ENCODE measurements at places on chromosomes 4 and X.

GRCh38 chrX:112802541-112802940, 38.1 kb downstream of the AMOT start:
- no peak for DNase-seq

GRCh38 chrX:69060631-69061408, 104.4 kb downstream of the PJA1 start:
- peak; percentile 53 for DNase-seq

- no peak for DNase-seq
Measured at GRCh38 chr4:65227628-65228027, 442.7 kb downstream of the EPHA5 start.

GRCh38 chr4:17561195-17561909, 15.6 kb upstream of the LAP3 start:
- DNase-seq: no peak

DNA sequence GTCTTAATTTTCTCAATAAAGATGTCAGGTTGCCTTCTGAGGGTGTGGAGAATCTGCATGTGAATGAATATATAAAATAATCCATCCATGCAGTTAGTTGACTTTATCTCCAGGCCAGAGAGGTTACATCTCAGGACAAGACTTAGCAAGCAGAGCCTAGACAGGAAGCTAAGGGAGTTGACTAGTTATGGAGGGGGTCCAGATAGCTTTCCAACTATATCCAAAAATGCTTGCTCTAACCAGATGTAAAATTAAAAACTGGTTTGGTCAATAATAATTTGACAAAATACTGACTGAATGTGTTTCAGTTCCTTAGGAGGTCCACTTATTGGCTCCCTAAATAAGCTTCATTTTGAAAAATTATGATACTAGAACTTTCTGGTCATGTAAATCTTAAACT, 101.4 kb downstream of the PAPSS1 start:
- DNase-seq: no peak

DNA sequence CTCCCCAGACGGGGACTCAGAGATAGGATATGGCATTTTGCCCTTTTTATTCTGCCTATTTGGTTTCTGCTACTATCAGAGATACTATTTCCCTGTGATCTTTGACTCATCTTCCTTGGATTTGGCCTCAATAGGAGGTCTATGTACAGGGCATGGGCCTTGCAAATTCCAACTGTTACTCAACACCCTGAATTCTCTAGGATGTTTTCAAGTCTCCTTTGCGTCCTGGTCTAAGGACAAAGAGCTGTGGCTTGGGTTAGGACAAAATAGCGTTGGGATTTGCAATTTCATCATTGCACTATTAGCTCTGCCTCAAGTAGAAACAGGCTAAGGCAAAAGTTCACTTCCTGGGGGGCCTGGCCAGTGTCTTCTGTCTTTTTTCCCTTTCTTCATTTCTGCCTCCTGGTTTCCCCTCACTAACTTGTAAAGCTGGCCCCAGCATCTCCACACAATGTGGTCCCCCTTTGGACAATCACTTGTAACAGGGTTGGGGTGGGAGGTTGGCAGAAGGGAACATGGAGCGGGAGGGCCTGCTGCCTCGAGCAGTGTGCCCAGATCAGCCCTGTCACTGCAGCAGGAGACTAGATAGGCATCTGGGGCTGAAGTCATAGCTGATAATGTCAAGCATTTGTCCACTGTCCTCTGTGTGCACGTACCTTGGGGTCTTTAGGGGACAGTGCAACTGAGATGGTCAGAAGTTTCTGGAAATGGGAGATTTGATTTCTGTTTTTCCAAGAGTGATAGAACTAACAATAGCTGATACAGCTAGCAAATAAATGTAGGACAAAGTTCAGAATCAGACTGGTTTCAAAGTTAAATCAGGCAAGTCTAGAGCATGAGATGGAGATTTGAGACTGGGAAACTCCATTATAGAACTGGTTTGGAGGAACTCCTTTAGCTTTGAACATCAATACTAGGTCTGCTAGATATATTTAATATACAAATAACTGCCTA, 25.8 kb upstream of the STBD1 start:
- no peak for DNase-seq

DNA sequence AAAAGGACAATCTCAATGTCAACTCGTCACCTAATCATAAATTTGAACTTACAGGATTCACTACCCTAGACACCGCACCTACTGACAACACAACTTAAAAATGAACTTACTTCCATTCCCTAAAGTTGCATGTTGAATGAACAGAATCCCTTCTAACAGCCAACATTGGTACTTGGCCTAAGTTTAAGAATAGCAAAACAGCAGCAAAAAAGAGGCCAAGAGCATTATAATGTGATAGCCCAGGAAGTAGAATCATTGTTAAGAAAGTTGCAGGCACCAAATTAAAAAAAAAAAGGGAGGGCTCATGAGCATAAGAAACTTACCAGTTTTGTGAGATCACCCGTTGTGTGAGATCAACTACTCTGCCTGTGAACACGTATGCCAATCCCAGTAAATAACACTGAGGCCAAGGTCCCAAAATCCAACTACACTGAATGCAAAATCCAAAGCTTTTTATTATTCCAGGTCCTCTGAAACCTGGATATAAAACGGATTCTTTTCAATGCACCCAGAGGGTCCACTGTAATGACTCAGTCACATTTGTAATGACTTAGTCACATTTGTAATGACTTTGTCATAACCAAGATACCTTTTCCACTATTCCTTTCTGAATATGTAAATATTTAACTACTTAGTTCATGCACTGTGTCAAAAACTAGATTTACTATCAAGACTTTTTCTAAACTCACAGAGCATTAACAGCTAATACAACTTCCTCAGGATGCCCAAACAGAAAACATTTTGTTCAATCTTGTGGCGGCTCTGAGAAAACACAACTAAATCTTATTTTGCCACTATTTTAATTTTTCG, 6.8 kb downstream of the HNRNPDL start:
- peak; percentile 42 for DNase-seq

DNA sequence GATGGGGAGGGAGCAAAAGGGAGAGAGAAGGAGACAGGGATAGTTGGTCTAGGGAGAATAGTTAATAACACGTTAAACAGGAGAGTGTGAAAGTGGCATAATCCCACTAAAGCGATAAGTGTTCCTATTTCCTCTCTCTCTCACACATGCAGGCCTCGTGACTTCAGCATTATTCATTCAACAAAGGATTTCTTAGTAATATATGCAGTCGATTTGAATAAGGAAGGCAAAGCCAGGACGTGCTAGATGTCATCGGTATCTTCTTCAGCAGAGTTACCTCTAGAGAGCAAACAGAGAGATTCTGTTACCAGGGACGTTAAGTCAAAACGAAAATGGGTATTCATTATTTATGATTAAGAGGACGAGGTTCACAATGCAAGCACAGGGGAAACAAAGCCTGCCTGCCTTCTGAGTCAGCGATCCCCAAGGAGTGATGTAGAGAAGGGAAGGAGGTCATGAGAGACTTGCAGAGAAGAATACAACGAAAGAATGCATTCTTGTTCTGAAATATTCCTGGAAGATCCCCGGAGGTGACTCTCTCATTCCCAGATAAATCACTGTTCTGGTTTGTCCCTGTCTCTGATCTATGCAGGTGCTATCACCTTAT, 1048.4 kb downstream of the NLGN4X start:
- peak; percentile 45 for DNase-seq

DNA sequence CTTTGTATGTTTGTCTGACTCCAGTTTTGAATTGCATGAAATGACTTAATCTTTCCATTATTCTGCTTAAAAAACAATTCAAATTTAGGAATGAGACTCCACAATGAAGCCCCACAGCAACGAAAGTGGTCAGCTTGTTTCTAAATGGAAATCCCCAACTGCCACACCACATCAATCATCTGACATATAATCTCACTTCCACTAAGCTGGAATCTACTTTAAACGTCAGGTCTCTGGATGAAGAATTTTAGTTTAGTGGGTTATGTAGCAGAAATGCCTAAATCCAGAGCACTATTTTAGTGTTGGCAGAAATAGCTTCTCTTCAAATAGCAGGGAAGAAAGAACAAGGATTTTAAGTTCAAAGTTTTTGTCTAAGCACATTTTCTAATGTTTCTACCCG, 1.7 kb upstream of the BMP2K start:
- DNase-seq: no peak

- peak; percentile 4 for DNase-seq
Measured at GRCh38 chrX:54076903-54077302, 32.6 kb upstream of the PHF8 start.

GRCh38 chr4:182770259-182770995, 146.8 kb downstream of the DCTD start:
- DNase-seq: no peak

DNA sequence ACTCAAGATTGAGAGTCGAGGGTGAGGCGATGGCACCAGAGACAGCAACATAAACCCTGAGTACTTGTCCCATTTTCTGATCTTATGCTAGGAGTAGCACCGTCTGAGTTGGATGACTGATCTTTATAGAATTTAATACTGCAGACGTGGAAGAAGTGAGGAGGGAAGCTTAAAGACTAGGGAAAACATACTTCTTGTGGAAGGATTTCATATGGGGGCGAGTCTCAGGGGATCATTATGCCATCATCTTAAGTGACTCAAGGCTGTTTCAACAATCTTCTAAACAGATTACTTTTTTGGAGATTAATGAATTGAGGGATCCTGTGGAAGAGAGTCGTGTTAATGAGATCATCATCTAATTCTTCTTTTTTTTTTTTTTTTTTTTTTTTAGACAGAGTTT, 17.2 kb upstream of the FAT1 start:
- no peak for DNase-seq

DNA sequence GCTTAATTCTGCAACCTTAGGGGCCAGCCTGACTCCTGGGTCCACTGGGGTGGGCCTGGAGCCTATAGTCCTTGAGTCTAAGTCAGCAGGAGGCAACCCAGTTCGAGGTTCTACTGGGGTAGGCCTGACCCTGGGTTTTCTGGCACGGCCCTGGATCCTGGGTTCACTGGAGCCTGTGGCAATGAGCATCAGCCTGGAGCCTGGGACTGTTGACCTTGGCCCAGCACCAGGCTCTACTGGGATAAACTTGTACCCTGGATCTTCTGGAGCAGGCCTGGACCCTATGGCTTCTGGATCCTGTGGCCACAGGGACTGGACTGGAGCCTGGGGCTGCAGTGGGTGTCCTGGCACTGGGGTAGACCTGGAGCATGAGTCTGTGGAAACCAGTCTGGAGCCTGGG, 874.3 kb upstream of the INTU start:
- DNase-seq: no peak

DNA sequence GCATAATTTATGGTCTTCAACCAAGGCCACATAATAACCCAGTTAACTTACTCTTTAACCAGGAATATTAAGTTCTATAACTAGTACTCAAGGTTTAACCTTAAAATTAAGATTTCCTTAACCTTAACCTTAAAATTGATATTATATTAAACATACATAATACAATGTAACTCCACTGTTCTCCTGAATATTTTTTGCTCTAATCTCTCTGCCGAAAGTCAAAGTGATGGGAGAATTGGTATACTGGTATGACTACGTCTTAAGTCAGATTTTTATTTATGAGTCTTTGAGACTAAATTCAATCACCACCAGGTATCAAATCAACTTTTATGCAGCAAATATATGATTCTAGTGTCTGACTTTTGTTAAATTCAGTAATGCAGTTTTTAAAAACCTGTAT, 22.8 kb downstream of the EREG start:
- no peak for DNase-seq

DNA sequence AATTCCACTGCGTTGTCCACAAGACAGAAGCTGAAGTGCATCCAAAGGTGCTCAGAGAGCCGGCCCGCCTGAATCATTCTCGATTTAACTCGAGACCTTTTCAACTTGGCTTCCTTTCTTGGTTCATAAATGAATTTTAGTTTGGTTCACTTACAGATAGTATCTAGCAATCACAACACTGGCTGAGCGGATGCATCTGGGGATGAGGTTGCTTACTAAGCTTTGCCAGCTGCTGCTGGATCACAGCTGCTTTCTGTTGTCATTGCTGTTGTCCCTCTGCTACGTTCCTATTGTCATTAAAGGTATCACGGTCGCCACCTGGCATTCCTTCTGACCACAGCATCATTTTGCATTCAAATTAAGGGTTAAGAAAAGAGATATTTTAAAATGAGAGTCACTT, 115.5 kb downstream of the NFKB1 start:
- DNase-seq: no peak

DNA sequence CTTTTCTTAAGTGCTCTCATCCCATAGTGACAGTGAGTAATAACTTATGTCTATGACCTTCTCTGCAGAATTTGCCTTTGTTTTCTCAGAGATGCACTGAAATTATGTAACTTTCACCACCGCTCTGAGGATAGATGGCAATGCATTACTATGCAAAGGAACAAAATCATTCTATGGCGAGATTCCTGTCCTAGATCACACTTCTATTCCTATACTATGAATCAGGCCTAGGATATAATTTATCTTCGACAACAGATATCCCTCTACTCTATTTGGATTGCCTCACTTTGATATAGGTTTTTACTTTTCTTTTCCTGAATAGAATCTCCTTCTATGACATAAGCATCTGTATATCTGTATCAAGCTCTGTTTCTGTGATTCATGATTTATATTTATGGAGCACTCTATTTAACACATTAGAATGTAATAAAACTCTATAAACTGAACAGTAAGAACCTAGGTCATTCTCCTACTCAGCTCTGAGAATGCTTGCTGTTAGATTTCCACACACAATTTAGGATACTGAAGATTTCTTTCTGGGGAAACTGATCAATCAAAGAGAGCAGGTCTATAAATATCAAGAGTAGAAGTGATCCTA, 1082.3 kb upstream of the ADGRL3 start:
- DNase-seq: no peak

DNA sequence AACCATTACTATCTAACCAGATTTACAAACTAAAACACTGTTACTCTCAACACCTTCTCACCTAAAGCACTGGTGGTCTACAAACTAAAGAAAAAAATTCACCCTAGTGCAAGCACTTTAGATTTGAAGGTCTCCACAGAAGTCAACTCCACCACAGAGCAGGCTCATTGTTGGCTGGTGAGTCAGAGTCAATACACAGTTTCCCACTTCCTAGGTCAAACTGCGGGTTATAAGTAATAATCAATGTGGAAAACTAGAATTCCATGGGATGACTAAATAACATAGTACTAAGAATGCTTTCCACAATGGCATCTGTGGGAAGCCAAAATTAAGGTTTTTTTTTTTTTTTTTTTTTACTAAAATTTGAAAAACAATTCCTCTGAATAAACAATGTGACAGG, 191.8 kb downstream of the PDGFC start:
- DNase-seq: peak; percentile 75

GRCh38 chr4:85928775-85929591, 430.9 kb downstream of the MAPK10 start:
- peak; percentile 52 for DNase-seq

GRCh38 chr4:152052451-152053057, 291.7 kb upstream of the GATB start:
- DNase-seq: peak; percentile 57

DNA sequence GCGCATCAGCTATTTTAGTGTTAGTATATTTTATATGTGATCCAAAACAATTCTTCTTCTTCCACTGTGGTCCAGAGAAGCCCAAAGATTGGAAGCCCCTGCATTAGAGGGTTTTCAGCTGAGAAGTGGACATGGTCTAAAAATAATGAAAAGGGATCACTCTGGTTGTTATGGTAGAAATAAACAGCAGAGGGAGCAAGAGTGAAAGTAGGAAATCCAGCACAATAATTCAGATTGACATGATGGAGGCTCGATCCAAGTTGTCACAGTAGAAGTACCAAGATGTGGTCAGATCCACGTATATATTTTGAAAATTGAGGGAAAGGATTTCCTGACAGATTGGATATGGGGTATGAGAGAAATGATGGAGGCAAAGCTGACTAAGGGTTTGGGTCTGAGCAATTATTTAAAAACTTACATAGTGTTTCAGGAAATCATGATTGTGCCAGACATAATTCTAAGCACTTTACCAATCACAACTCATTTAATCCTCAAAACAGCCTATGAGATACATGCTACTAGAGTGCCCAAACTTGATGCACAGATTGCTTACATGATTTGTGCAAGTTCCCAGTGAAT, 17.0 kb upstream of the TMEM144 start:
- peak; percentile 57 for DNase-seq
